ENCODE measurements at places on chromosomes 1 and 21. TPM values are rescaled to one million over a fixed set of nuclear protein-coding genes. Genes with fewer than 3 reads are reported as not detected.

Gene ECM1
- 6.3 TPM for polyA plus RNA-seq

GRCh38 chr1:26811708-26812107 is 14.8 kb upstream of the ZDHHC18 start:
- DNase-seq, result no peak

DNA sequence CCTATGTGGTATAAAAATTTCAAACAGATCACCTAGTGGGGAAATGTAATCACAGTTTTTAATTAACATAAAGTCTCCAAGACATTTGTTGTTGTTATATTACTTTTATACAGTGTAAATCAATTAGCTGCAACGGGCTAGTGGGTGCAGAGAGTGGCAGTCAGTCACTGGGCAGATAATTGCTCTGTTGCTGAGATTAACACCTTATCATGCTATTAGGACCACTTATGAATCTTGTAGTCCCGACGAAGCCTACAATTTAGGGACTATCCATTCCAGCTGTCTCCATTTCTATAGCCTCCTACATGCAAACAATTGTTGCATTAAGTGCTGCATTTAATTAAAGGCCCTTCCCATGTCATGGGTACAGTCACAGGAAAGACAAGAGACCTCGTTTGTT is 158.9 kb upstream of the PROX1 start:
- no peak for DNase-seq

DNA sequence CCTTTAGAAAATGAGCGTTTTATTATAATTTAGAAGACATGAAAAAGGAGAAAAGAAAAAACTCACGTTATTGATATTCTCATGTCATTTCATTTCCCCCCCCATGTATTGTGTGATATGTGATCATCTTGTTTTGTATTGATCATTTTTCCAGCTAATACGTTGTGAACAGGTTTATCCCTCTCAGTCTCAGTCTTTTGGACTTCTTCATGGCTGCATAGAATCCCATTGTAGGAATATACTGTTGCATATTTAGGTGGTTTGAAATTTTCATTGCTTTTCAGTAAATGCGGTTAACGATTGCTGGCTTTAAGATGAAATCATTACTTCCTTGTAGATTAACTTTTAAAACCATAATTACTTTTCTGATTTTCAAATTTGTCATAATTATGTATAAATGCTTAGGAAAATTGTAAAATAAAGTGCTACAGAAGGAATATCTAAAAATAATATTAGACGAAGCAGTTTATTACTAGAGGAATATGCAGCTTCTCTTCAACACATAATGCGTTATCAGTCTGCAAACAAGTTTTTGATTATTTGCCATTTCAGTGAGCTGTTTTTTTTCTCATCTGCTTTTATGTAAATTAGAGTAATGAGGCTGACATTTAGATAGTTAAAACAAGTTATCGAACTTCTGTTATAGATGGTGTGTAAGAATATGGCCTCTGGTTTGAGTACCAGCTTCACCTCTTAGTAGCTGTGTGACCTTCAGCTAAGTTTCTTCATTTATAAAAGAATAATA is 1.8 kb downstream of the SON start:
- DNase-seq, result no peak

GRCh38 chr1:99675994-99676393 is 30.1 kb downstream of the PALMD start:
- no peak for DNase-seq

DNA sequence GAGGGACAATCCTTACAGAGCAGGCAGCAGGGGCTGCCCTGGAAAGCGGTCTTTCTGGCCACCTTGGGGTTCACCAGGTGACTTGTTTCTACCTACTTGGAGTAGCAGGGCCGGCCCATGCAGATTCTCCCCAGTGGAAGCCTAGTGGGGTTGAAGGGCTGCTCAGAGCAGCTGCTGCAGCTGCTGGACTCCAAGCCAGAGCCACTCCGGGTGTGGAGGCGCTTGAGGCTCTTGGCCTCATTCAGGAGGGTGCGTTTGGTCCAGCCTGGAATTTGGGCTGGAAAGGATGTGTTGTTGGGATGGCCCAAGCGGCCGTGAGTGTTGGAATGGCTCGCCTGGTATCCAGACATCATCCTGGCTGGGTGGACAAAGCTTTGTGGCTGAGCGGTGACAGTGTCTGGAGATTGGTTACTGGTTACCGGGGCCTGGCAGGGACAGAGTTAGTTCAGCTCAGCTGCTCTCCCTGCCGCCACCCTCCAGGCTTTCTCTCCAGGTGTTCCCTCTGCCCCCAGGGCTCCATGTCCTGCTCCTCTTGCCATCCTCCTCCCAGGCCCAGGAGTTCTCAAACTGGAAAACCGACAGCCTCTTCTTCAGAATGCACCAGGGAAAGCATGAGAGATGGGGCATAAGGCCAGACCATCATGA is 14.2 kb upstream of the HSPG2 start:
- no peak for DNase-seq

Gene CYP2J2
- 1.4 TPM for polyA plus RNA-seq

DNA sequence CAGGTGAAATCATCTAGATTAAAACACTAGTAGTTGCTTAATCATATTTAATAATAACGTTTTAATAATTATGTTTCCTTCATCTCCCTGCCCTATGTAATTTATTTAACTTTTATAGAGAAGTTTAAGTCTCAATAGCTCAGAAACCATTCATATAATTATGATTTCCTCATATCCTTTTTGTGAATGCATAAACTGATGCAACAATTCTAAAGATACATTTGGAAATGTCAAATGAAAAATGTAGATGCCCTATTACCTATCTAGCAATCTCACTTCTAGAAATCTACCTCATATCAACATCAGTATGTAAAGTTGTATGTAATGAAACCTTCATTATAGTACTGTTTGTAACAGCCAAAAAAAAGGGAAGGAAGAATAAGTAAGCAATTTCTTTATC is 10.5 kb downstream of the DRAM2 start:
- DNase-seq, result no peak

- no peak for DNase-seq
Measured at GRCh38 chr1:231523816-231524215, 4.7 kb upstream of the TSNAX start.

- DNase-seq, result no peak
Measured at GRCh38 chr21:27688773-27689172, 721.9 kb upstream of the ADAMTS5 start.

Gene NPHS2
- 5.0 TPM for polyA plus RNA-seq

DNA sequence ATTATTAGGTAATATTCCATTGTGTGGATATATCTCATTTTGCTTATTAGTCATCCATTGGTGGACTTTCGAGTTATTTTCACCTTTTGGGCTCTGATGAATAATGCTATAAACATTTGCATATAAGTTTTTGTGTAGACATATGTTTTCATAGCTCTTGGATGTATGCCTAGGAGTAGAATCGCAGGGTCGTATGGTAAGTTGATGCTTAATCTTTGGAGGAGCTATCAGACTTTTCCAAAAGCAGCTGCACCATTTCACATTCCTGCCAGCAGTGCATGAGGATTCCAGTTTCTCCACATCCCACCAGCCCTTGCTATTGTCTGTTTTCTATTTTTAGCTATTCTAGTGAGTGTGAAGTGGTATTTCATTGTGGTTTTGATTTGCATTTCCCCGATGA is 120.3 kb upstream of the TMEM51 start:
- DNase-seq, result no peak

Measured in left renal pelvis (tissue), 4 donors.